ENCODE measurements at places on chromosomes 1 and 21. TPM values are rescaled to one million over a fixed set of nuclear protein-coding genes. Genes with fewer than 3 reads are reported as not detected.

NAXE gene
- 55.3 TPM for total RNA-seq

RNASEL gene
- 10.7 TPM for total RNA-seq

CFAP107 gene
- not detected for total RNA-seq

RAB42 gene
- 14.6 TPM for total RNA-seq

SYTL1 gene
- 0.81 TPM for total RNA-seq

S100A3 gene
- 6.3 TPM for total RNA-seq

INKA2 gene
- total RNA-seq: 1.6 TPM

DNAI4 gene
- total RNA-seq: 11.0 TPM

GREM2 gene
- 4.3 TPM for total RNA-seq

DUSP10 gene
- total RNA-seq: 24.3 TPM

HCRTR1 gene
- total RNA-seq: not detected

SH2D5 gene
- 2.1 TPM for total RNA-seq

RCAN1 gene
- total RNA-seq: 44.3 TPM

NMNAT2 gene
- 3.3 TPM for total RNA-seq

SHISAL2A gene
- total RNA-seq: 0.16 TPM

TEKT2 gene
- not detected for total RNA-seq

All from hair follicle dermal papilla cell (primary cell).